NCI-H2227 treated with DMSO at 0.1 percent for 48 hours (cell line): ENCODE measurements at places on chromosomes 5 and 9.

GRCh38 chr5:113900141-113900540 is 386.6 kb downstream of the YTHDC2 start:
- DNase-seq = no peak

DNA sequence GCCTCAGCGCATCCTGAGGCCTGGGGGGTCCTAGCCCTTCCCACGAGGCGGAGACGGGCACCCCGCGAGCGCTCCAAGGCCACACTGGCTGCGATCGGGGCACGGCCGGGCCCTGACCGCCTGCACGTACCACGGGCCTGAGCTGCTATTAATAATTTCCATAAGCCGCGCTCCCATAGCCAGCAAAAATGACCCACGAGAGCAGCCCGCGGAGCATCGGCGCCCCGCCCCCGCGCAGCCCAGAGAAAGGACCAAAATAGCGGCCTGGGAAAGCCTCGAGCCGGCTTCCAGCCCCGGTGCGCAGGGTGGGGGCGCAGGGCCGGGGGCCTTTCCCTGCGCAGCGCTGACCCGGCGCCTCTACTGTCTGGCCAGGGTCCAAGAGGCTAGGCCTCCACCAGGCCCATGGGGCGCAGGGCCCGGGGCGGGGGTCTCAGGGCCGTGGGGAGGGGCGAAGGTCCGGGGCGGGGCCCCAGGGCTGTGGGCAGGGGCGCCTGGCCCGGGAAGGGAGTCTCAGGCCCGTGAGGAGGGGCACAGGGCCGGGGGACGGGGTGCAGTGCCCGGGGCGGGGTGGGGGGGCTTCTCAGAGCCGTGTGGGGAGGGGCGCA is 54.4 kb downstream of the EXD3 start:
- DNase-seq = no peak

DNA sequence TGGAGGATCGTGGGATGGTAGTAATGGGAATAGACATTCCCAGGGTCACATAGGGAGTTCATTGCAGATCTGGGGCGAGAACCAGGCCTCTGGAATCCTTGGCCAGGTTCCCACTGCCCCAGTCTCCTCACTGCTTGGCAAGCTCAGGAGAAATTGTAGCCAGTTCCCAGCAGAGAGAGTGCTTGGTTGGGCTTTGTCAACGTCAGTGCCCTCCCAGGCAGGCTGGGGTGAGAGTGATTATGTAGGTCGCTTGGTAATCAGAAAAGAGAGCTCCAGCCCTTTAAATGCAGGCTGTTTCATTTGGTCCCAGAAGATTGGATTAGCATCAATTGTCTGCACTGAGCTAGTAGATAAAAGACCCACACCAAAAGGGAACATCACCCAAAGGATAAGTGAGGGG is 51.8 kb upstream of the GALNT10 start:
- no peak for DNase-seq

DNA sequence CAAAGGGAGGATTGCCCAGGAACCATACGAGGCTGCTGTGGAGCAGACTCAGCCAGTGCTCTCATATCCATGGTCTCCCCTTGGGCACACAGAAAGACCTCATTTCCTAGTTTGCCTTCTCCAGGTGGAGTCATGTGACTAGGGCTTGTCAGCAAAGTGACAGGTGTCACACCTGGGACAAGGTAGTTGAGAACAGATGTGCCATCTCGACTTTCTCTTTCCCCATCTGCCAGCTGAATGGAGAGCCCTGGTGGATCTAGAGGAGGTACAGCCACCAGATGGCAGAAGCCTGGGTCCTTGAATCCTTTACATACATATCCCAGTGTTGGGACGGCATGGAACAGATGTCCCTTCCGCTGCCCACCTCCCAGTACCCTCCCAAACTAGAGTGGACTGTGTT is 42.9 kb upstream of the ALDOB start:
- DNase-seq = no peak

DNA sequence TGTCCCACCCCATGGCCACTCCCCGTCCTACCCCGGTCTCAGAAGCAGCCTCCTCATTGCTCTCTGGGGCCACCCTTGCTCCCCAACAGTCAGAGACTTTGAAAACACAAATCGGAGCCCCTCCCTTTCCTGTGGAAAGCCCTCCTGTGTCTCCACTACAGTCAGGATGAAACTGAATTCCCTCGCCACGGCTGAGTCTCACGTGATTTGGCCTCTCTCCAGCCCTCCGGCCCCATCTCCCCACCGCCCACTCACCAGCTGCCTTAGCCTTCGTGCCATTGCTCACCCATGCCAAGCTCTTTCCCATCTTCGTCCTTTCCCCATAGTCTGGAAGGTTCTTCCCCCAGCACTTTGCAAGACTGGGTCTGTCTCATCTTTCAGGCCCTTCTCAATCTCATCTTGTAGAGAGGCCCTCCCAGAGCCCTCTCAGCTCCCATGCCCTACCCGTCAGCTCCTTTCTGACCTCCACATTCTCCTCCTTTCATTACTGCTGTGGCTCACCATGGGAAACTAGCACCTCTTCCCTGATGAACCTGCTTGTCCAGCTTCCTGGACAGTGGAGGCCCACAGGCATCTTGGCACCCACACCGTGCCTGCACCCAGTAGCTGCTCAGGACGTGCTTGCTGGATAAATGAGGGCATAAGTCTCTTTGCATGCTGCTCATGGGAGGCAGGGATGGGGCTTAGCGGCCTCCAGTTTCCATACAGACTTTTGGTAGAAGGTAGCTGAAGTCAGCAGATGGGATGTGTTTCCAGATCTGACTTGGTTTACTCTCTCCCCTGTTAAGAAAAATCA is 126.4 kb upstream of the COL5A1 start:
- no peak for DNase-seq

DNA sequence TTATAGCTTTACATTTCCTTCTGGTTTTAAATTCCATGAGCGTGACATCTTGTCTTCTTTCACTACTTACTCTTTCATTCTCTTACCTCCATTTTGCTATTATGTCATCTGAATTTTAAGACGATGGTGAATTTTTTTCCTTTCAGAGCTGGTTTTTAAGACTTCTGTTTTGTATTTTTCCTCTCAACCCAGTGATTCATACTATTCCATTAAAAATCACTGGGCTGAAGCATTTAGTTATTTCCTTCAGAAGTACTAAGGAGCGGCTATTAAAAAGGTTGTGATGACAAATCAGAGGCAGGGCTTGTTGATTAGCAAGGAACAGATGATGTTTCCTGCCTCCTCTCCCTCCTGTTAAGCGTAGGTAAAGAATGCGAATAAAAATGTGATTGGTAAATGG is 16.5 kb downstream of the AGXT2 start:
- no peak for DNase-seq

- no peak for DNase-seq
Measured at GRCh38 chr9:77502568-77502967, 145.6 kb downstream of the GNA14 start.

DNA sequence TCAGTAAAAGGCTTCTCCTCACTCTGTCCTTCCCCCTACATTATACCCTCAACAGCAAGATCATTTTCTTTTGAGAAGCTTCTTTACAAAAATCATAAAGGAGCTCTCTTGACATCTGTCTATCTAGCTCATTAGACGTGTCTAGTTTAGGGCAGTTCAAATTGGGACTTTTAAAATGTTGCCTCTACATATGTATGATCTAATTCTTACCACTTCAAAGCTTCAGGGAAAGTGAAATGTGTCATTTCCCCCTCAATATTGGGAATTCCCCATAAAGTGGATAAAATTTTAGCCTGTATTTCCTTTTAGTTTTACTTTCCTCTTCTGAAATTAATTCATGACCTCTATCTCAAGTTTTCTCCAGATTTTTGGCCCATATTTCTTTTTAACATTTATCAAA is 323.7 kb downstream of the ARRDC3 start:
- no peak for DNase-seq

GRCh38 chr9:37899041-37899440 is 4.9 kb downstream of the SLC25A51 start:
- DNase-seq = no peak

GRCh38 chr5:87150630-87151029 is 117.1 kb upstream of the RASA1 start:
- DNase-seq = no peak

- DNase-seq = no peak
Measured at GRCh38 chr9:125574126-125574877, 132.7 kb downstream of the MAPKAP1 start.

DNA sequence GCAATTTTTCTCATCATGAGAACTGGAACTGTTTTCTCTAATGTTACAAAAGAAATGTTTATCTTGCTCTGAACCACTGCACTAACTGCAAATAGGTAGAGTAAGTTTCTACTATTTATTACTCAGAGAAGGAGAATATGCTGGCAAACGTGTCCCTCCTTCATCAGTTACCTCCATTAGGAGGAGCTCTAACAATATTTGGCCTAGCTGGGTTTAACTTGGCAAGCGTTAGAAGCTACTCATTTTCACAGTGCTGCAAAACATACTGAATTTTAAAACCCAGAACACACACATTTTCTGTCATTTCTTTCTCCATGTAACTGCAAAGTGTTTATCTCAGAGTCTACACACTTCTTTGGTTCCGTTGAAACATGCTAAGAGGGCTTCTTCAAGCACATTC is 101.0 kb upstream of the GABRG2 start:
- DNase-seq = no peak

DNA sequence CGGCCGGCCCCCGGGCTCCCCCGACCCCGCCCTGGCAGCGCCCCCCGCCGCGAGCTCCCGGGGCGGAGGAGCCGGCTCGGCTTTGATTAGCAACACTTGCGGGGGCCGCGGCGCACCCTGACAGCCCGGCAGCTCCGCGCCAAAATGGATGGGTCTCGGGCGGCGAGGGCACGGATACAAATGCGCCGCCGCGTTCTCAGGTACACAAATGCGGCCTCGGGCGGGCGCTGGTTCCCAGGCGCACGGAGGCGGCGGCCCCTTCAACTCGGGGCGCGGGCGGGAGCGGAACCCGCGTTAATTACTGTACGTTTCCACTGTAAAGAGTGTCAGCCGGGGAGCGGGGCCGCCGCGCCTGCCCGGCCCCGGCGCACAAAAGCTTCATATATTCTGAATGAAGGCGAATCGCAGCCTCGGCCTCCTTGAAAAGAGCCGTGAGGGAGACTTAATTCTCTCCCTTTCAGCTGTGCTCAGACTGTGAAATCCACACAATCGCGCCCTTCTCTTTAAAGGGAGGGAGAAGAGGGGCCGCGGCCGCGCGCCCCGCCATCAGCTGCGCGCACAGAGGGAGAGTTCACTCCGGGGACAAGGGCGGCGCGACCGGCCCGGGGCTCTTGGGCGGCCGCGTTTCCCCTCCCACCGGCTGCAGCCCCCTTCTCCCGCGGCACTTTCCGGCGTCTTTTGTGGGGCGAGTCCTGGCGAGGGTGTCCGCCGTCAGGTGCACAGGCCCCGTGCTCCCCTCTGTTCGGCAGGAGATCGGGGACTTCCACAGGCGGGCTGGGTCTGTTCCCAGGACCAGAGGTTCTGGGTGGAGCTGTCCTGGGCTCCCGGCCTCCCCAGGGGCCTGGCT is 27.0 kb downstream of the MSX2 start:
- DNase-seq = peak; percentile 8

GRCh38 chr9:12094046-12094445 is 599.1 kb upstream of the TYRP1 start:
- no peak for DNase-seq

DNA sequence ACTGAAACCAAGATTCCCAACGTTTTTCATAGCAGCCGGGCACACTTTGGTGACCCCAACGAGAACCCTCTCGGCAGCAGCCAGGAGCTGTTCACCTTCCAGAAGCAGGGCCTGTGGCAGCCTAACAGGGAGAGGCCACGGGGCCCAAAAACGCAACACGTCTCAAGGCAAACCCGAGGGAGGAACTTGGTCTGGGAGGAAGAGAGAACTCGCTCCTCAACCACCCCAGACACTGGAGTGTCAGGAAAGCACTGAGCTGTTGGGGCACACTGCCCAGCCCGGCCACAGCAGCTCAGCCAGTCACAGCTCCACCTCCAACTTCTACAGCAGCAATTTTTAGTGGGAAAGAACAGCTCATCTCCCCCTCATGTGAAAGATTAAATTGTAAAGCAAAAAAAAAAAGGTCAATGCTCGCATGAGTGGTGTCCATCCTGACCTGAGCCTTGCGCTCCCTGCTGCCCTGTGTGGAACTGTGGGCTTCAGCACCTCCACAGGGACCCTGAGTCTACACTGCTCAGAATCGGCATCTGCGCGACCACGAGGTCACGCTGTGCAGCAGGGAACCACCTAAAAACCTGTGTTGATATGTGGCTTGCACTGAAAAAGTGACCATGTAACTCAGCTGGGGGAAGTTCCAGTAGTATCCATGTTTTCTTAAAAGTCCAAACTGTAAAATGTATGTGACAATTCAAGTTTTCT is 55.0 kb downstream of the IPPK start:
- DNase-seq = no peak

GRCh38 chr5:145854651-145855258 is 18.1 kb downstream of the GRXCR2 start:
- DNase-seq = no peak

DNA sequence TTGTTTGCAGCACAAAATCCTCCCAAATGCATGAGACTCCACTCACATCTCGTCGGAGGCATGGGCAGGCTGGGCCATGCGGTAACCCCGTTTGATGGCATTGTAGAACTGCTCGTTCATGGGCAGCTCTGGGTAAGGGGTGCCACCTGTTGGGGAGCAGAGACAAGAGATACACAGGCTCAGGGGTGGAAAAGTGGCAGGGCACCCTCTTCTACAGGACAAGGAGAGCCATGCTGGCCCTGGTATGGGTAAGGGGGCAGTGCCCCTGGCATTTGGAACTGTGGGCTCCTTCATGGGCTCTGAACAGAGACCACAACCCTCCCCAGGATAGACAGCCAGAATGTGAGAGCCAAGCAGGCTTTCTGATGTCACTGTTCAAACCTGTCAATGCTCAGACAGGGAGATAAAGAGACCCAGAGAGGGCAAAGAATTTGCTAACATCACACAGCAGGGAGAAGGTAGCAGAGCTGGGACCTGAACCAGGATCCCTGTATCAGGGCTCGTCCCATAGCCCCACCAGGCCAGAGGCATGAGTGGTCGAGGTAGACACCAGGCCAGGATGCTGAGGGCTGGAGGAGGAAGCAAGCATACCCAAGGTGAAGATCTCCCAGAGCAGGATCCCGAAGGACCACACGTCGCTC is 33.2 kb upstream of the CSF1R start:
- no peak for DNase-seq

DNA sequence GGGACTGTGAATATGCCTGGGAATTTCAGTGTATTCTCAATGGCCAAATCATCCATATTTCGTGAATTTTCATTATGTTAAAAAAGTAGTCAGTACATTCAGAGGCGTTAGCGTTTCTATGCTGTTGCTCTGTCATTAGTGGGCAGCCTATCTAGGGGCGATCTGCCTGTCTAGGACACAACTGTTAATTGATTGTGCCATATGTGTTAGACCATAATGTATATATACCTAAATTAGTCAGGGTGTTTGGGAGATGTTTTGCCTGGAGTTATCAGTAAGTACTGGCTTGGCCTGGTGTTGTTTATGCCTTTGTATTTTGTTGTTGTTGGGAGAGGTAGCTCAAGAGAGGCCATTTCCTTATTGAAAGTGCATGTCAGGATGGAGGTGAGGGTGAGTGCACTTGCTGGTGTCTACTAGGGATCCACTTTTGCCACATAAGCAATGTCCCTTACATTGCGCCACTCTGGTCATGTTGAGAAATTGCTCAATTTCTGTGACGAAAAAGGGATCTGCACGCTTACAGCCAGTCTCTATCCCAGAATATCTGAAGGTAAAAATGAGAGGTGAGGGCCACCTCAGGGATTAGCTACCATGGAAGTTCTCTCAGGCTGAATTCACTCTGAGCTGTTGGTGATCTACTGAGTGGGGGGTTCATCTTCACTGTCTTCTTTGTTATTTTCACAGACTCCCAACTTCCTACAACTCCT is 123.3 kb downstream of the ST8SIA4 start:
- DNase-seq = no peak
